ENCODE measurements at places on chromosomes 11 and 22.

GRCh38 chr11:1868636-1869291 lies 15.9 kb downstream of the LSP1 start:
- H3K36me3 ChIP-seq, result no peaks in the 10 kb centered on the region
- H3K27ac ChIP-seq, result no peak overlapping the region
- H3K4me1 ChIP-seq, result no peaks in the 10 kb centered on the region

- H3K4me3 ChIP-seq, result peak overlapping the region; percentile 78
- no peaks in the 10 kb centered on the region for H3K36me3 ChIP-seq
- H3K4me1 ChIP-seq, result peaks cover 30% of the 10 kb centered on the region
- peak; percentile 68 for DNase-seq
- H3K27ac ChIP-seq, result no peak overlapping the region
These were observed 911 bp downstream of the A4GALT start for GRCh38 chr22:42719656-42720262.

GRCh38 chr11:126366064-126366822 lies 10.8 kb downstream of the ST3GAL4 start:
- H3K36me3 ChIP-seq, result no peaks in the 10 kb centered on the region
- peak; percentile 43 for DNase-seq
- peaks cover 16% of the 10 kb centered on the region for H3K4me1 ChIP-seq

DNA sequence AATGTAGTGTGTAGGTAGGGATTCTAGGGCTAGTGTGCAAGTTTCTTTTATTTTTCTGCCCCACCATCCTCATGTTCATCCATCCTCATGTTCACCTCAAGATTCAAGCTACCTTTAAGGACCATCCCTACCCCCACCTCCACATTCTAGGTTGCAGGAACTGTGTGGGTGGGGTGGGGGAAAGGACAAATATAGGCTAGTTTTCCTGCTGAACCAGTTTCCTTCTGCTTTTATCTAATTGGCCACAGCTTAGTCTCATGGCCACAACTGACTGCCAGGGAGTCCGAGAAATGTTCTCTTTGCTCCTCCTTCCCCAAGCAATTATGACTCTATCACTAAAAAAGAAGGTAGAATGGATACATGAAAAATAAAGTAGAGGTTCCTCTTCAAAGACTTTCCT lies 179.0 kb upstream of the LARGE1 start:
- H3K4me3 ChIP-seq, result no peak overlapping the region
- H3K36me3 ChIP-seq, result no peaks in the 10 kb centered on the region
- DNase-seq, result no peak
- no peaks in the 10 kb centered on the region for H3K27me3 ChIP-seq

DNA sequence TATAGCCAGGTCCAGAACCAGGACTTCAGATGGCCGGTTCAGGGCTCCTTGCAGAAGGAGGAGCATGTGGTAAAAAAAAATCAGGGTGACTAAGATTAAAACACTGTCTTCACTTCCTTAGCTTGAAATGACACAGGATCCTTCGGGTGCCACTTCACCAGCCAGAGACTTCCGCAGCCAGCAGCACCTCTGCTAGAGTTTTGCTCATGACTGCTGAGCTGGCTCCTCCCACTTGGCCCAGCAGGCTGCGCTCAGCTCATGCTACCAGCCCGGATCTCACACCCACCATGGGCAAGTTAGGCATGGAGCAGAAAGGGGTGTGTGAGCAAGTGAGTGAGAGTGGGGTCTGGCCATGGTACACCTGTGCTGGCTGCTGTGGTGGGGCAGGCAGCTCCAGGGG lies 6.6 kb upstream of the MS4A18 start:
- no peaks in the 10 kb centered on the region for H3K4me1 ChIP-seq
- no peak for DNase-seq
- H3K27me3 ChIP-seq, result no peaks in the 10 kb centered on the region
- no peak overlapping the region for H3K4me3 ChIP-seq

- DNase-seq, result no peak
- H3K27ac ChIP-seq, result no peak overlapping the region
- H3K36me3 ChIP-seq, result no peaks in the 10 kb centered on the region
- peaks cover 9% of the 10 kb centered on the region for H3K4me1 ChIP-seq
- H3K27me3 ChIP-seq, result no peaks in the 10 kb centered on the region
These were observed 127.1 kb downstream of the RASSF10 start for GRCh38 chr11:13136272-13136596.

- no peak overlapping the region for H3K27ac ChIP-seq
- peak; percentile 91 for DNase-seq
- H3K4me3 ChIP-seq, result peak overlapping the region; percentile 29
- H3K27me3 ChIP-seq, result peaks cover 36% of the 10 kb centered on the region
- H3K4me1 ChIP-seq, result peaks cover 3% of the 10 kb centered on the region
These were observed 324.4 kb downstream of the NTM start for GRCh38 chr11:131694526-131695424.

DNA sequence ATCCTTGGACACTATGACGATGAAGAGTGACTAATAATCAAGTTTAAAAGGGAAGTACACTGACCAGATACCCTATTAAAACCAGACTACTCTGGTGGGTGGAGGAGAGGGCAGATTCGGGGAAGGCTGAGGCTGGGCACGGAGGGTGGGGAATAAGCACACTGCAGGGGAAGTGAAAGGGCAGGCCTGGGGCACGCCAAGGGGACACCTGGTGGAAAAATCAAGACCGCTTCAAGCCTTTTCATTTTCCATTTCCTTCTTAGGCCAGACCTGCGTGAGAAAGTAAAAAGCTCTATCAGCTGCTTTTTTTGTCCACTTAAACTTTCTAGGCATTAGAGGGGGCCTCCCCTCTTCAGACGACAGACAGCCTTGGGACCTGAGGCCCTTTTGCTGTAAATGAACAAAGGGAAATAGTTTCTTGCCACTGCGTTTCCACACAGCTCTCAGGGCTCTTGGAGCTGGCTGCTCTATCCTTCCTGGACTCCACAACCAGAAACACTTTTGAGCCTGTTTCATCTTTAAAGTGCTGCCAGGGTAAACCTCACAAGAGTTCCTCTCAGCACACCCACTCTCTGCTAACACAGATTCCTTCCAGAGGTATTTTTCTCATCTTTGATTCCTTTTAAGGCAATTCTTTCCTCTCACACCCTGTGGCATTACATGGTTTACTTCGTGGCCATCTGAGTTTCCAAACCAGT lies 25.0 kb upstream of the SERPIND1 start:
- no peaks in the 10 kb centered on the region for H3K36me3 ChIP-seq
- no peaks in the 10 kb centered on the region for H3K4me1 ChIP-seq
- no peak for DNase-seq
- no peaks in the 10 kb centered on the region for H3K27me3 ChIP-seq

- no peak overlapping the region for H3K4me3 ChIP-seq
- H3K36me3 ChIP-seq, result no peaks in the 10 kb centered on the region
- no peaks in the 10 kb centered on the region for H3K4me1 ChIP-seq
- no peak overlapping the region for H3K27ac ChIP-seq
- DNase-seq, result peak; percentile 72
- no peaks in the 10 kb centered on the region for H3K27me3 ChIP-seq
These were observed 111.2 kb downstream of the MRTFA start for GRCh38 chr22:40525250-40525884.

DNA sequence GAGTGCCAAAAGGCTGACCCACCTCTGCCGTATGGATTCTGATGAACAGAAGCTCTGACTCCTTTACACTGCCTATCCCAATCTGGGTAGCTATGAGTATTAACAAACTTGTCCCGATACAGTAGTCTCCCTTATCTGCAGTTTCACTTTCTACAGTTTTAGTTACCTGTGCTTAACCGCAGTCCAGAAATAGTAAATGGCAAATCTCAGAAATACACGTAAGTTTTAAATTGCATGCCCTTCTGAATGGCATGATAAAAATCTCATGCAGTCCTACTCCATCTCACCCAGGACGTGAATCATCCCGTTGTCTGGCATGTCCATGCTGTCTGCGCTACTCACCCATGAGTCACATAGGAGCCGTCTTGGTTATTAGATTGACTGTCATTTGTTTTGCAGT lies 68.8 kb downstream of the SNX19 start:
- H3K27me3 ChIP-seq, result no peaks in the 10 kb centered on the region
- no peaks in the 10 kb centered on the region for H3K36me3 ChIP-seq
- no peak overlapping the region for H3K4me3 ChIP-seq

GRCh38 chr11:64032050-64032449 lies 3.7 kb upstream of the FLRT1 start:
- peaks cover 81% of the 10 kb centered on the region for H3K27me3 ChIP-seq
- H3K4me3 ChIP-seq, result no peak overlapping the region
- H3K4me1 ChIP-seq, result peaks cover 38% of the 10 kb centered on the region
- no peaks in the 10 kb centered on the region for H3K36me3 ChIP-seq

DNA sequence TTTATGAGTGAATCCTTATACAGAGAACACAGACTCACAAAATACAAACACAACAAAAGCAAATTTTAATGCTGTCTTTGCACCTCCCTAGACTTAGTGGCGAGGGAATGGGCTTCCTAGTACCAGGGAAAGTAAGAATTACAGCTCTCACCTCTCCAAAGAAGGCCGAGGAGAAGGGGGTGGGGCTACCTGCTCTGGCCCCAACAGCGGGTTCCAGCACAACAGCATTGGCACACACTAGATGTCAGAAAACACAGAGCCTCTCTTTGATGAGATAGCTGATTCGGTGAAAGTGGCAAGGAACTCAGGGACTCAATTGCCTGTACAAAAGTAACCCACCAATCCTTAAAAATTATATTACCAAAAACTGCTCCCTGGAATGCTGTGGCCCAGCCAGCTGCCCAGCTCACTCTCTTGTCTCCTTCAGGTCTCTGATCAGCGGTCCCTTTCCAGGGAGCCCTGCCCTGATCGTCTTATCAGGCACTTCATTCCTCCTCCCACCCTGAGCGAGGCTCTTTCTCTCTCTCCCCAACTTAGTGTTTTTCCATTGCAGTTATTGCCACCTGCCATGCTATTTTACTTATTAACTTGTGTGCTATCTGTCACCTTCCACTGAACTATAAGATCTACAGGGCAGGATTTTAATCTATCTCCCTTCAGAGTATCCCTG lies 30.7 kb downstream of the SPON1 start:
- no peak for DNase-seq
- no peaks in the 10 kb centered on the region for H3K4me1 ChIP-seq
- H3K4me3 ChIP-seq, result no peak overlapping the region
- H3K27me3 ChIP-seq, result no peaks in the 10 kb centered on the region

DNA sequence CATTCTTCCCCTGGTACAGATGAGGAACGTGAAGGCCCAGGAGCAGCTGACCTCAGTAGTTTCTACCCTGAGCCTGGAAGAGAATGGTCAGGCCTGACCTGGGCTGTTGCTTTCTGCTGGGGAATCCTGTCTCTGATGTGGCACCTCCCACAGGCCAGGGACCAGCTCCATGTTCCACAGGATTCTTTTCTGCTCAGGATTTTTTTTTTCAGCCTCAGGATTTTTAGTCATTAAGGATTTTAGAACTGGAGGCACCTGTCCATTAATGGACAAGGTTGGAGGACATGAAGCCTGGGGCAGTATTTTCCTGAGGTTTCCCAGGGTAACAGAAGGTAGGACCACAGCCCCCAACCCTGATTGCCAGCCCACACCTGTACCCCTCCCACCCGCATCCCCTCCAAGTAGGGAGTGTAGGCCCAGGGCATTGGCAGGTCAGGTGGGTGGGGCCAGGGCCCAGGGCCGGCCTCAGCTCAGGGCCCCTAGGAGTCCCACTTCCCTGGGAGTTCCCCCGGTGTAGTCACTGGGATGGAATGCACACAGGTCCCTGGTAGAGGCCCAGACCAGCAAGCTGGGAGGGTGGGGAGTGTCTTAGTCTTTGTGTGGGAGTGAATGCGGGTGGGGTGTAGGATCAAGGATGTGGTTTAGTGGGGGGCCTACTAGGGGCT lies 16.1 kb downstream of the BIK start:
- DNase-seq, result no peak
- H3K27me3 ChIP-seq, result no peaks in the 10 kb centered on the region
- no peak overlapping the region for H3K27ac ChIP-seq
- H3K4me1 ChIP-seq, result no peaks in the 10 kb centered on the region
- no peak overlapping the region for H3K4me3 ChIP-seq

GRCh38 chr11:13450832-13451397 lies 12.1 kb downstream of the BTBD10 start:
- no peak overlapping the region for H3K4me3 ChIP-seq
- no peak overlapping the region for H3K27ac ChIP-seq
- H3K4me1 ChIP-seq, result peaks cover 21% of the 10 kb centered on the region
- H3K27me3 ChIP-seq, result no peaks in the 10 kb centered on the region
- DNase-seq, result no peak
- no peaks in the 10 kb centered on the region for H3K36me3 ChIP-seq
